AG09309 (cell line): ENCODE measurements at places on chromosomes 12 and 14.

GRCh38 chr14:30980980-30981379, 44.5 kb upstream of the AP4S1 start:
- no peak for DNase-seq

DNA sequence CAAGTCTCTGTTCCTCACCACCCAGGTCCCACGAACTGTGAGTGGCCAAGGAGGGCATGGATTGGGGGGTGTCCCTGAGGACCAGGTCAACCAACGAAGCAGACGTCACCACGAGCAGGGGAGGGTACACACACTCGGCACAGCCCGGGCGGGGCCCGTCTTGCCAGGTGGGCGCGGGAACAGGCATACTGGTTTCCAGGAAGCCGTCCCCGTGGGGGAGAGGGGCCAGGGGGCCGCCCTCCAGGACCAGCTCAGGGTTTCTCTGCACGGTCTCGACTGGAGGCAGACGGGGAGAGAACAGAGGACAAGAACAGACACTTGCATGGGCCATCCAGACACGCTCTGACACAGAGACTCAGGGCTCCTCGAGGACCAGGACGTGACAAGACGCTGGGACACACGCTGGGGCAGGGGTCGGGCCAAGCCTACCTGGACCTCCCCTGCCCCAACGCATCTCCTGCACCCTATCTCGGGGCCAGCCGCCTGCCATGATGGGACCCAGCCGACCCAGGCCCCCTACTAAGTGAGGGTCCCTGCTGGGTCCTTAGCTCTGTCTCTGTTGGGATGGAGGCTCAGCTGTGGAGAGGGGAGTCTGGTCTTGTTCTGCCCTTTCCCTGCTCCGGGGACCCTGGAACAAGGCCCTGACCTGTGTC, 11.3 kb downstream of the ARL6IP4 start:
- no peak for DNase-seq

DNA sequence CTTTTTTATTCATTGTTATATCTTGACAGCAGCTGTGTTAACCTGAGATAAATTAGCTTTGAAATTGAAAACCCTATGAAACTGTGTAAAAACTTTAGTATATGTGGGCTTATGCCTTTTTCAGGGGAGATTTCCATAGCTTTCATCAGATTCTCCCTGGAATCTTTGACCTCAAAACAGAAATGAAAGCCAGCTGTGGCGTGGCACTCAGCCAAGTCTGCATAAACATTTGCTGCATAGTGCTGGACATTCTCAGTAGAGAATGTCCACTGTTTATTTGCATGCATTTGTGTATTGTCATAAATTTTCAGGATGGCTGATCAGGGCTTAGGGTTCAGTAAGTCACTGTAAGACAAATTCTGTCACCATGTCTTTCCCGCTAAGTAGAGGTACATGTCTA, 115.3 kb upstream of the NAP1L1 start:
- DNase-seq: no peak

DNA sequence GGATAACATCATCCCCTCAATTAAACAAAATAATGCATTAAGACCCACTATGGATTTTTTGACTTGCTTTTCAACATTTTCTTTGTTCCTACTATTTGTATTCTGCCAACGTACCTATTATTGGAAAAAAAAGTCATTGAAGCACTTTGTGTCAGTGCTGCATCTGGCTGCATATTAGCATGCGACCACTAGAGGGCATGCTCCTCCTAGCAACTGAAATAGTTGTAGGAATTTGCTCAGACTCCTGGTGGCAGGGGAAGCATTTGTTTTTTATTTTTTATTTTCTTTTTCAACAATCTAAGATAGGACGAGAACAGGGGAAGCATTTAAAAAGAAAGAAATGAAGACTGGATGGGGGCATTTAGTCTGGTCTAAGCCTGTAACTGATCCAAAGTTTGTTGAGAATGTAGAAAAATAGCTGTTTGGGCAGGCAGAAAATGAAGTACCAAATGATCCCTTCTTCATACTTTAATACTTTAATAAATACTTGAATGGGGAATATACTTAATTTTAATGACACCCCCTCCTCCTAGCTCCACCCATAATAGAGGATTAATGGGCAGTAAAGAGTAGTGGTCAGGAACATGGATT, 14.5 kb upstream of the CLEC4A start:
- peak; percentile 48 for DNase-seq

- no peak for DNase-seq
Measured at GRCh38 chr12:110616471-110617115, 2.7 kb downstream of the TCTN1 start.

- no peak for DNase-seq
Measured at GRCh38 chr12:14366209-14367039, 942 bp downstream of the ATF7IP start.

GRCh38 chr14:92143962-92144361, 22.2 kb downstream of the CPSF2 start:
- DNase-seq: no peak

- no peak for DNase-seq
Measured at GRCh38 chr12:47947341-47947740, 16.1 kb upstream of the TMEM106C start.

DNA sequence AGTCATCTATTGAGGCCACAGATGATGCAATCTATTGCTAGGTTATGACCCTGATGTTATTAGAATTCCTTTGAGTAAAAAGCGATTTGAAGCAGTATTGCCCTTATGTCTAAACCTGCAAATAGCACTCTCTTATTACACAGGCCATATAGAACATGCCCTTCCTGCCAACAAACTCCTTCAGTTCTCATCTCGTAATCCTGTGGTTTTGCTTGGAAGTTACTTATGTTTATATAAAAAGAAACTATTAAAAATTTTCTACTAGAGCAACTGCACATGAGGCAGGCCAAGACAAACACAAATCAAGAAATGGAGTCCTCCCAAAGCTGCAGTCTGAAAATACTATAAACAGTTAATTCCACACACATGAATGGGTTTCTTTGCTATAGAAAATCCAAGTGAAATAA, 1200.2 kb downstream of the LRFN5 start:
- no peak for DNase-seq

DNA sequence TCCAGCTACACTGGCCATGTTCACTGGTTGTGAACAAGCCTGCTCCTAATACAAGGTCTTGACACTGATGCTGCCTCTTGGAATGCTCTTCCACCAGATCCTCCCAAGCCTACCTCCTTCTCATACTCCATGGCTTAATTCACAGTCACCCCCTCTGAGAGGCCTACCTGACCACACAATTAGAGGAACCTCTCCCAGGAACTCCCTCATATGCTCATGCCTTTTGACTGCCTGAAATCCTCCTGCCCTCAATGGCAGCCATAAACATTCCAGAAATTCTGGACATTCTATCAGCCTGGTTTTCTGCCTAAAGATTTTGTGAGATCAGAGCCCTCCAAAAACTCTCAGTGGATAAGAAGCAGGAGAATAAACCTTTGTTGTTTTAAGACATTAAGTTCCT, 340.2 kb downstream of the C12orf75 start:
- peak; percentile 3 for DNase-seq

- DNase-seq: peak; percentile 7
Measured at GRCh38 chr12:83015390-83016217, 328.9 kb downstream of the TMTC2 start.

DNA sequence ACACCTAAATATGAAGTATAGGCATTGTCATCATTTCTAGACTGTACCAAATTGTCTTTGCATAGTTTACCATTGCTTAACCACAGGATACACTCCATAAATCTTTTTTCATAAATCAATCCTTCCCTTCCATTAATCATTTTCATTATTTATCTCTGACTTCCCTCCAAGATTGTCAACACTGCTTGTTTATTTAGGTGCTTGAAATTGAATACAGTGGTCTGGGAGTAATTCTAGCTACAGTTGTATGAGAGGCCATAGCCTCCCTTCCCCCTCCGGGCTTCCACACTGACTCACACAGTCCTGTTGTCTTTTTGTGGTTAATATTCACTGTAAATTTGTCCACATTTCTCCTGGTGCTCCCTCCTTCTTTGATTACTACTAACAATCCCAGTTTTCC, 114.2 kb upstream of the ARID2 start:
- peak; percentile 18 for DNase-seq

GRCh38 chr14:75445963-75446362, 18.1 kb downstream of the JDP2 start:
- DNase-seq: no peak

DNA sequence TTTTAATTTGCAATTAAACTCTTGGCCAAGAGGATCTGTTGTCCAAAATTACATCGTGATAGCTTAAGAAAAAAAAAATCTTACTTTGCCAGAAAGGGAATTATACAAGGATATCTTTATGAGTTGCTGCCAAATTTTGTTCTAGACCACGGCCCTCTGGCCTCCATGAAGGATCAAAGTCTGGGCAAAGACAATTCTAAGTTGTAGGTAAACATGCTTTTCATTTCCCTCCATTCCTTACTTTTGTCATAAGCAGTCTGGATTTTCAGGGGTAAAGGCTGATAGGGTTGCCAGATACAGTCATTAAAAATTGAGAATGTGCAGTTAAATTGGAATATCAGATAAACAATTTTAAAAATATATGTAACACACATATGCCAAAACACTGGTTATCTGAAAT, 135.1 kb downstream of the MON2 start:
- DNase-seq: no peak

DNA sequence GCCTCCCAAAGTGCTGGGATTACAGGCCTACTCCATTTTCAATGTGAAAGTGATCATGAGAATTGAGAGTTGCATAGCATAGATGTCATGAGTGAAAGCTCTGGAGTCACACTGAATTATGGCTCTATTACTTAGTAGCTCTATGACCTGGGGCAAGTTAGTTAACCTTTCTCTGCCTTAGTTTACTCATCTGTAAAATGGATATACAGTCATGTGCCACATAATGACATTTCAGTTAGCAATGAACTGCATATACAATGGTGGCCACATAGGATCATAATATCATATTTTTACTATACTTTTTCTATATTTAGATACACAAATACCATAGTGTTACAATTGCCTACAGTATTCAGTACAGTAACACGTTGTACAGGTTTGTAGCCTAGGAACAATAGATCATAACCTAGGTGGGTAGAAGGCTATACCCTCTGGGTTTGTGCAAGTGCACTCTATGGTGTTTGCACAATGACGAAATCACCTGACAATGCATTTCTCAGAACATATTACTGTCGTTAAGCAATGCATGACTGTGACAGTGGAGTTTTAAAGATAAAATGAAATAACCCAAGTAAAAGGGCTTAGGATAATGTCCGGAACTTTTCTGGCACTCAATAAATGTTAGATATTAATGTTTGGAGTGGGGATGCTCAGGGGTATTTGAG, 53.1 kb downstream of the ZFYVE26 start:
- no peak for DNase-seq

DNA sequence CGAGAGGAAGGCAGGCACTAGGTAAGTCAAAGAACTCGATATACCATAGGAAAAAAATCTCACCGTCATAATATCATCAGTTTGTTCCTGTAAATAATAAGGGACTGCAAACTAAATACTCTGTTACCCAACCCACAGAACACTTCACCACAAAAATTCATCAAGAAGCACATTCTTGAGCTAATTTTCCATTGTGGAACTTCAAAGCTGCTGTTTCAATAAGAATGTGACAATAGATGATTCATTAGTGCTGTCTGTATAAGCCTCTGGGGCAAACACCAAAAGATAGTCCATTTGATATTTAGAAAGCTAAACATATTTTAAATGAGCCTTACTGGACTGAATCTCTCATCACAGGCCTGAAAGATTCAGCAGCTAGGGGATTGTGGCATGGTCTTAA, 219.4 kb downstream of the KSR2 start:
- no peak for DNase-seq

DNA sequence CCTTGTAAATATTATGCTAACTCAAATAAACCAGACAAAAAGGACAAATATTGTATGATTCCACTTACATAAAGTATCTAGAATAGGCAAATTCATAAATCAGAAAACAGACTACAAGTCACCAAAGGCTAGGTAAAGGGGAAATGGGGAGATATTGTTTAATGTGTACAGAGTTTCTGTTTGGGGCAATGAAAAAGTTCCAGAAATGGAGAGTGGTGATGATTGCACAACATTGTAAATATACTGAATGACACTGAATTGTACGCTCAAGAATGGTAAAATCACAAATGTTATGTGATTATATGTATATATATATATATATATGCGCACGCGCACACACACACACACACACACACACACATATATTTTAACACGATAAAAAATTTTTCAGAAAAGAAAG, 182.5 kb downstream of the SLC2A13 start:
- DNase-seq: no peak

- DNase-seq: no peak
Measured at GRCh38 chr12:44307506-44308168, 471.8 kb downstream of the TMEM117 start.

- DNase-seq: no peak
Measured at GRCh38 chr14:101360054-101360911, 201.0 kb upstream of the DIO3 start.

- no peak for DNase-seq
Measured at GRCh38 chr12:78087363-78087675, 256.6 kb downstream of the NAV3 start.

GRCh38 chr12:68883151-68883550, 49.8 kb downstream of the CPM start:
- DNase-seq: no peak

- no peak for DNase-seq
Measured at GRCh38 chr14:75941030-75941429, 40.8 kb downstream of the TGFB3 start.

DNA sequence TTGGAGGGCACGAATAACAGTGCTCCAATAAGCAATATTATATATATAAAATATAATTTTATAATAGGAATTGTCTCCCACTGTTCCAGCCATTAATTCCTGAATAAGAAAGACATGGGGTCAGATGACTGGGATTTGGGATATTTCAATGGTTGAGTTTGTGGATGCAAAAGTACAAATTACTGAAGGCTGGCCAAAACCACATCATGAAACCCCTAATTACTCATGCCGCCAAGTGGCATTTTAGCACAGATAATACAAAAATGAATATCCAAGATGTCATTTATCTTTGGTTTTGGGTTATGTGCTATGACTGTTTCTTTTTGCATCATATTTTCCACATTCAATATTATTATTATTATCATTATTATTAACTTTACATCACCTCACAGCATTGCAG, 261.4 kb upstream of the TBX3 start:
- DNase-seq: no peak

DNA sequence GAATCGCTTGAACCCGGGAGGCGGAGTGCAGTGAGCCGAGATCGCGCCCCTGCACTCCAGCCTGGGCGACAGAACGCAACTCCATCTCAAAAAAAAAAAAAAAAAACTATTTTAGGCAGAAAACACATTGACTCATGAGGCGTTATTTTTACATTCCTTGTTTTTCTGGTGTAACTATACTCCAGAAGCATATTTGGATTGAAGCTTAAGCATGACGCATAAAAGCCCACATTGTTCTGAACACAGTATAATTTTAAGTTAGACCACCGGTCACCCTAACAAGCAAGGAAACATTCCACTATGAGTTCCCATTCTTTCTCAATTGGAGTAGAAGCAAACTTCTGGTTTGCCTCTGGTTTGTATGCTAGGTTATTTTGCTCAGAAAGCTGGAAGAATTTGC, 173.0 kb downstream of the MYRFL start:
- DNase-seq: no peak

GRCh38 chr12:94762259-94762942, 112.0 kb upstream of the TMCC3 start:
- DNase-seq: no peak
